ENCODE measurements at places on chromosomes 6 and 20.

DNA sequence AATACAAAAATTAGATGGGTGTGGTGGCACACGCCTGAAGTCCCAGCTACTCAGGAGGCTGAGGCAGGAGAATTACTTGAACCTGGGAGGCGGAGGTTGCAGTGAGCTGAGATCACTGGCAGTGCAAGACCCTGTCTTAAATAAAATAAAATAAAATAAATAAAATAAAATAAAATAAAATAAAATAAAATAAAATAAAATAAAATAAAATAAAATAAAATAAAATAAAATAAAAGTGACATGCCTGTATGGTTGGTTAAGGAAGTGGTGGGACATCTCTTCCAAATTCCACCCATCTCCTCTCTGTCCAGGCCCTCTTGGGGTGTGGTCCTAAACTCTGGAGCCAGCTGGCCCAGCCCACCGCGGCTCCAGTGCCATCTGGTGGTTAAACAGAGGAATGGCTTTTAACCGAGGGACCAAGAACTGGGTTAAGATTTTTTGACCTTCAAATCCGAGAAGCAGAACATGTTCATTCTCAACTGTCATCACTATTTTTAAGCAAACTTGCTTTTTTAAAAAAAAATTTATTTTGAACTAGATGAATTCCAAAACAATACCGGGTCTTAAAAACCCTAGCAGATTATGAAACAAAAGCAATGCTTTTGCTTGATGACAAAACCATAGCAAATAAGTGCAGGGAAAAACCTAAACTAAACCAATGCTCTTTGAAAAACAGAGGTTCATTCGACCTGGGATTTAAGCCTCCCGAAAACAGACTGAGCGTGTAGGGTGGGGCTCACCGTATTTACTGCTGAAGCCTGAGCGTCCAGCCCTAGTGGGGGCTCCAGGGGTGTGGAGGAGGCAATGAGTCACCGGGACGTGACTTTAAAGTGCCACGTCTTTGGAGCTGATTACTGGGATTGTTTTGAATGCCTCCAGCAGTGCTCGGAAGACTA, 68.8 kb downstream of the CDC5L start:
- DNase-seq: no peak

GRCh38 chr6:128235556-128235955, 284.8 kb downstream of the PTPRK start:
- no peak for DNase-seq

GRCh38 chr6:46246081-46246480, 75.3 kb upstream of the ENPP5 start:
- DNase-seq: no peak

- DNase-seq: no peak
These were observed 10.6 kb upstream of the SUPT3H start for GRCh38 chr6:45388328-45388727.

DNA sequence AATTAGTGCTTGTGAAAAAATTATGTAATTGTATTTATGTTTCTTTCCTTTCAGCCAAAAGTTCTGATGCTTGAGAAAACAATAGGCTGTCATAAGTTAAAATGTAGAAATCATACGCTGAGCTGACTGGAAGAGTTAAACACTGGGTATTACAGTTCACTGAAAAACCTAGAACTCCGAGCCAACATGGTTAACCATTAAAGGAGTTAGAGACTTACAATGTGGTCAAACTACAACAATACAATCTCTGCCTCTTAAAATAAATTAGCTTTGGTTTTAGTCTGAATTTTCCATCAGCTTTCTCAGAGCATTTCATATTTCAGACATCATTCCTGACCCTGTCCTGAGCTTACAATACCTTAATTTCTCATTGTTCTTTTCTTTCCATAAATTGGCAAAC, 91.0 kb downstream of the COL12A1 start:
- DNase-seq: no peak

- DNase-seq: no peak
These were observed 27.7 kb downstream of the KCNS1 start for GRCh38 chr20:45073221-45073620.

GRCh38 chr20:4771004-4771403, 49.3 kb downstream of the PRND start:
- DNase-seq: no peak

- DNase-seq: no peak
These were observed 345.6 kb downstream of the CDC5L start for GRCh38 chr6:44733126-44733525.

- DNase-seq: no peak
These were observed 66.4 kb upstream of the PDE10A start for GRCh38 chr6:165729307-165729936.

- no peak for DNase-seq
These were observed 26.7 kb downstream of the DIDO1 start for GRCh38 chr20:62899633-62900051.

DNA sequence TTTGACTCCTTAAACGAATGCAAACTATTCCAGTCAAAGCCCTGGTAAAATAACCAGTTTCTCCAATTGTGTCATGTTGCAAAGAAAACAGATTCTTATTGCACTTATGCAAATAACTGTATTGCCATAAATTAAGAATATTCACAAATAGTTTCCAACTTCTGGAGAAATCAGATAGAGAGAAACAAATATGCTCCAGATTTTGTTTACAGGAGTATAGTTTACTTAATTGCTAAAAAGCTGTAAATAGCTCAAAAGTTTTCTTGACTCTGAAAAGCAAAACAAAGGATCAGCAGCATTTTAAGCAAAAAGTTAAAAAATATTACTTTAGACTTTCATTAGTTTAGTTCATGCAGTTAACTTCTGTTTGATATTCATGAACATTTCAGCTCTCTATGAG, 304.2 kb downstream of the PACRG start:
- no peak for DNase-seq

- no peak for DNase-seq
These were observed 69.5 kb downstream of the UBE3D start for GRCh38 chr6:82996156-82996555.

GRCh38 chr6:149840345-149841075, 23.6 kb downstream of the LRP11 start:
- DNase-seq: peak; percentile 80

GRCh38 chr6:107592806-107593205, 102.9 kb downstream of the SOBP start:
- DNase-seq: no peak

- no peak for DNase-seq
These were observed 74.4 kb downstream of the PKHD1 start for GRCh38 chr6:52013035-52013434.

- DNase-seq: no peak
These were observed 9.5 kb upstream of the ATRN start for GRCh38 chr20:3461211-3461771.

- DNase-seq: peak; percentile 15
These were observed 528.9 kb downstream of the MAFB start for GRCh38 chr20:40160097-40160550.

GRCh38 chr6:47358440-47359225, 48.9 kb upstream of the TNFRSF21 start:
- no peak for DNase-seq

- no peak for DNase-seq
These were observed 214.4 kb upstream of the PRND start for GRCh38 chr20:4507288-4507719.

DNA sequence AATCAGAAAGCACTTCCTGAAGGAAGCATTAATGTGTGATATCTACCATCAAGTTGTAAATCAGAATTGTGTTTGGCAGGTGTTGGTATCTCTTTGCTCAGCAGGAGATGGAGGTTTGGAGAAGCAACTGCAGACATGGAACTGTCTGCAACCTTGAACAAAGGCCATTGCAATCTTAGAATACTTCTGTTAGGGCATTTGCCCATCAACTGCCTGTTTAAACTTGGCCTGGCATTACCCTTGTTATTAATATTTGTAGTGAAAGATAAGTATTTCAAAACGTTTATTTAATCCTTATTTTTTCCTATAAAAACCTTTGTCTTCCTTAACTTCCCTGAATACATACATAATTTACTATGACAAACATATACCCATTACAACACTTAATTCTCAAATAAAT, 14.1 kb downstream of the GSTA5 start:
- no peak for DNase-seq

GRCh38 chr20:25057234-25058050, 497 bp downstream of the ACSS1 start:
- peak; percentile 74 for DNase-seq

- DNase-seq: no peak
These were observed 2.1 kb upstream of the MTHFD1L start for GRCh38 chr6:150863213-150863928.

DNA sequence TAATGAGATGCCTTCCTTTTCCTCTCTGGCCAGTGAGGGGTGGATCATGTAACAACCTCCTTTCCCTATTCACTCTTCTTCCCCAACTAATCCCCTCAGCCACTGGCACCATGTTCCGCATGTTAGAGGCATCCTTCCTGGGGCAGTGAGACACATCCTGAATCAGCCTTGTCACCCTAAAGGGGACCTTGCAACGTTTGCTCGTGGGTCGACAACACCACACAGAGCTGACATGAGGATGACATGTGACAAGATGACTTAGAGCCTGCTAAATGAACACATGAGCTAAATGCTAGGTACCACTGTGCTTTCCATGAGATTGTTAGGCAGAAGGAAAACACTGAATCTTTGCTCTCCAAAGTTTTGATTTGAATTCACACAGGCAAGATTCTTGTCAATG, 129.2 kb downstream of the ATXN1 start:
- no peak for DNase-seq

DNA sequence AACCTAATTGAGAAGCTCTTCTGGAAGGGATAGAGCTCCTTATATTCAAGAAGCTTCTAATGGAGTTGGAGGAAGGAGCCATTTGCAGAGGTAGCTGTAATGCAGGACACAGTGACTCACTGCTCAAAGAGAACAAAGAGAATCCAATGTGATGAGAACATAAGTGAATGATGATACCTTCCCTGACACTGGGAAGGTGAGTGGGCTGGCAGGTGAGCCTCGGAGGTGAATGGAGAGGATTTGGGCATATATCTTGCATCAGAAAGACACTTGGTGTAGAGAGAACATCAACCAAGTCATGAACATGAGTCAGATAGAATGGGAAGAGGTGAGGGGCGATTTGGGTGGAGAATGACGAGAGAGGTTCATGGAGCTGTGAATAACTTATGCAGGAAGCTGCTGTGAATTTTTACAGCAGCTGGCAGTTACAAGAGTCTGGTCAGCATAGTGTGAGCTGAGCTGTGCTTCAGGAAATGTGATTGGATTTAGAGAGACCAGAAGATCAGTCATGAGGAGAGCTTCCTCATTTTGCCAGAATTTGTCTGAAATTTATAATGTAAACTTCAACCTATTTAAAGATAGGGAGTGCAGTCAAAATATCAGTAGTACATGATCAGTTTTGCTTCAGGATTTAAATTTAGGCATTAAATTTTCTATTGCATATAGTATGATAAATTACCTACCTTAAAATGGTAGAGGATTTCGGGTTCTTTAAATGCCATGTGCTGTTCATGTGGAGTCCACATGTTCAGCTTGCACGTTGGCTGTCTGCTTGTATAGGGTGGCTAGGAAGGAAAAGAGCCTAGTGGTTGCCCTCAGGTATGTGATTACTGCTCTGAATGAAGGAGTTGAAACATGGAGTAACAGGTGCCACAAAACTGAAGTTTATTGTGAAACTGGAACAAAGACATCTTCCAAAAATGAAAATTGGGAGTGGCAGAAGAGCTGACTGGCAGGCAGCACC, 59.2 kb upstream of the KIF25 start:
- no peak for DNase-seq

DNA sequence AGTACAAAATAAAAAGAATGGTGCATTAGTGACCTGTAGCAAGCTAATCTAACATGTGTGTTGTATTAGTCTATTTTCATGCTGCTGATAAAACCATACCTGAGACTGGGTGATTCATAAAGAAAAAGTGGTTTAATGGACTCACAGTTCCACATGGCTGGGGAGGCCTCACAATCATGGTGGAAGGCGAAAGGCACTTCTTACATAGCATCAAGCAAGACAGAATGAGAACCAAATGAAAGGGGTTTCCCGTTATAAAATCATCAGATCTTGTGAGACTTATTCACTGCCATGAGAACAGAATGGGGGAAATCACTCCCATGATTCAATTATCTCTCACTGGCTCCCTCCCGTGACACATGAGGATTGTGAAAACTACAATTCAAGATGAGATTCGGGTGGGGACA, 45.4 kb upstream of the AIG1 start:
- DNase-seq: no peak

- peak; percentile 21 for DNase-seq
These were observed 4.7 kb downstream of the CTSZ start for GRCh38 chr20:59002388-59002787.

- no peak for DNase-seq
These were observed 259.6 kb upstream of the EPHA7 start for GRCh38 chr6:93678841-93679454.

GRCh38 chr20:46371656-46372055, 34.8 kb downstream of the ELMO2 start:
- no peak for DNase-seq

GRCh38 chr20:15564981-15565380, 1008.3 kb downstream of the KIF16B start:
- no peak for DNase-seq
